ENCODE measurements at places on chromosomes 2 and 18. TPM values are rescaled to one million over a fixed set of nuclear protein-coding genes. Genes with fewer than 3 reads are reported as not detected.

The MTX2 gene
- 35.7 TPM for total RNA-seq

The SCN2A gene
- 0.39 TPM for total RNA-seq

The EML4 gene
- total RNA-seq = 50.8 TPM

The WDR35 gene
- total RNA-seq = 6.4 TPM

- H3K27me3 ChIP-seq = no peaks in the 10 kb centered on the region
- H3K4me3 ChIP-seq = no peak overlapping the region
- no peaks in the 10 kb centered on the region for H3K4me1 ChIP-seq
- H3K27ac ChIP-seq = no peak overlapping the region
Observed at GRCh38 chr2:65518751-65519150, 86.4 kb upstream of the SPRED2 start.

GRCh38 chr2:144513388-144514101 lies 6.4 kb downstream of the ZEB2 start:
- H3K36me3 ChIP-seq = peaks cover 6% of the 10 kb centered on the region
- H3K4me3 ChIP-seq = peak overlapping the region; percentile 93
- DNase-seq = no peak
- H3K27me3 ChIP-seq = peaks cover 11% of the 10 kb centered on the region
- peaks cover 52% of the 10 kb centered on the region for H3K4me1 ChIP-seq

DNA sequence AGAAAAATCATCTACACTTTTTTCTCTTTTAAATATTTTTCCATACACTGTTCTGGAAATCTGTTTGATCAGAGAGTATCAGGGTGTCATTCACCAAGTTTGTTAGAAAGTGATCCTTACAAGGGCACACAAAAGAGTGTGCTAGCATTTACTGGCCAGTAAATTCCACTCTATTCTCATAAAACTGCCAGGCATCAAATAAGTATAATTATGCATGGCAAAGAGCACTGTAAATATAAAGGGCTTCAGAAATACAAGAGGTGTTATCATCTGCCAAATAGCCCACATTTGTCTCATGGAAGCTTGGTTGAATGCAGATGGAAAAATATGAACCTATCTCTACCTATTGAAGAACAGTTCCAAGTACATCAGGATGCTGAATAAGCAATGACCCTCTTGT lies 847.3 kb upstream of the ACVR2A start:
- H3K27me3 ChIP-seq = peaks cover 4% of the 10 kb centered on the region
- no peaks in the 10 kb centered on the region for H3K36me3 ChIP-seq
- H3K27ac ChIP-seq = no peak overlapping the region
- H3K4me3 ChIP-seq = no peak overlapping the region
- peaks cover 18% of the 10 kb centered on the region for H3K4me1 ChIP-seq

- no peak overlapping the region for H3K27ac ChIP-seq
- no peak for DNase-seq
- H3K4me1 ChIP-seq = peaks cover 2% of the 10 kb centered on the region
- no peak overlapping the region for H3K4me3 ChIP-seq
- H3K27me3 ChIP-seq = no peaks in the 10 kb centered on the region
Observed at GRCh38 chr18:51279367-51279984, 82.0 kb upstream of the MEX3C start.

- peaks cover 3% of the 10 kb centered on the region for H3K27me3 ChIP-seq
- DNase-seq = no peak
- H3K27ac ChIP-seq = no peak overlapping the region
- no peaks in the 10 kb centered on the region for H3K36me3 ChIP-seq
- H3K4me1 ChIP-seq = no peaks in the 10 kb centered on the region
- H3K4me3 ChIP-seq = no peak overlapping the region
Observed at GRCh38 chr18:10018289-10018688, 104.5 kb downstream of the VAPA start.

- H3K27ac ChIP-seq = peak overlapping the region; percentile 87
- peaks cover 14% of the 10 kb centered on the region for H3K36me3 ChIP-seq
- peaks cover 27% of the 10 kb centered on the region for H3K4me1 ChIP-seq
- peaks cover 2% of the 10 kb centered on the region for H3K27me3 ChIP-seq
- H3K4me3 ChIP-seq = peak overlapping the region; percentile 92
- DNase-seq = peak; percentile 45
Observed at GRCh38 chr2:136116813-136117390, 1.0 kb downstream of the CXCR4 start.

DNA sequence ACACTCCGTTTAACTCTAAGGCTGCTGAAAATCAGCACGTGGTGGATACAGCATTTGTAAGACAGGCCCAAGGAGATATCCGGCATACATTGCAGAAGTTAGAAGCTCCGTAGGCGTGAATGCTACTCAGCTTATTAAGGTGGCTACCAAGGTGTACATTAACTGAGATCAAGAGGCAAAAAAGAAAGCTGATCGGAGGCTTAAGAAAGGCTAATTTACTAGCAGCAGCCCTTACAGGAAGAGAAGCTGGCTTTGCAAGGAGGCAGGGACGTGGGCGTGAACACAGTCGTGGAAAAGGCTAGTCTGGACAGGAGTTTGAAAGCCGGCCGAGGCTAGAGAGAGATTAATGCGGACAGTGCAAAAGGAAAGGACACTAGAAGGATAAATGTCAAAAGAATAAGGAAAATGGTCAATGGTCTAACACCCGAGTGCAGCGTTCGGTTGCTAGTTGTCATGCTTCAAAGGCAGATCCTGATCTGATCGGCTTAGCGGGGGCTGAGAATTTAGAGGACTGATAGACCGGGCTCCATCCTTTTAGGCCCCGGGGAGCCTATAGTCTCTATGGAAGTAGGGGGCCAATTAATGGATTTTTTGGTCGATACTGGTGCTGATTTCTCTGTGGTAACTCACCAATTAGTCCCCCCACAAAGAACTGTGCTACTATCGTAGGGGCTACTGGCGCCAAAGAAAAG lies 45.6 kb upstream of the SELENOI start:
- no peak overlapping the region for H3K4me3 ChIP-seq
- no peak overlapping the region for H3K27ac ChIP-seq
- no peaks in the 10 kb centered on the region for H3K36me3 ChIP-seq
- peaks cover 2% of the 10 kb centered on the region for H3K27me3 ChIP-seq
- no peak for DNase-seq

DNA sequence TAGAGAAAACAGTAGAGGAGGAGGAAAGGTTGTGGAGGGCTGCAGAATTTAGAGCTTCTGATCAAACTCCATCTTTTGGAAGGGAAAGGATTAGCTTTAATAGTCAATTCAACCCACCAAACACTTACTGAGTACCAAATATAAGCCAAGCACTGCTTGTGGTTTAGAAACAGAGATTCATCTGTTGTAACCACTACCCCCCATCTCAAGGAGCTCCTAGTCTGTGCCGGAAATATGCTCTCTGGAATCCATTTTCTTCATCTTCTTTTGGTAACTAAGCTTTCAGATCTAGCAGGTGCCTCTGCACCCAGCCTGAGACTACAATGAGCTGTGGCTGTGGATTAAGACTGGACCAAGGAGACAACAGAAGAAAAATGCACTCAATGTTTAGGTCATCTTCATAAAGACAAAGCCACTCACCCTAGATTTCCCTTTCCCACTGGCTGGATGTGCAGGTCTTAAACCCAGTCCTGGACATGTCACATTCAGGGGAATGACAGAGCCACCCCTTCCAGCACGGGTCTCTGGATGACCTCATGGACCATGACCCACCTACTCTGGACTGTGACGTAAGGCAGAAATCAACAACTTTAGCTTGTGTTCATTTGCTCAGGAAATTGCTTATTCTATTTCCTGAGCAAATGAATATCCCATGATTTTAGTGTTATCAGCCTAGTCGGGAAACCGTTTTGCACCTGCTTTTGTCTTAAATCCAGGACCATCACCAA lies 52.9 kb downstream of the EPB41L3 start:
- DNase-seq = no peak
- peaks cover 36% of the 10 kb centered on the region for H3K4me1 ChIP-seq
- H3K36me3 ChIP-seq = peaks cover 14% of the 10 kb centered on the region
- no peak overlapping the region for H3K4me3 ChIP-seq
- H3K27me3 ChIP-seq = peaks cover 4% of the 10 kb centered on the region

DNA sequence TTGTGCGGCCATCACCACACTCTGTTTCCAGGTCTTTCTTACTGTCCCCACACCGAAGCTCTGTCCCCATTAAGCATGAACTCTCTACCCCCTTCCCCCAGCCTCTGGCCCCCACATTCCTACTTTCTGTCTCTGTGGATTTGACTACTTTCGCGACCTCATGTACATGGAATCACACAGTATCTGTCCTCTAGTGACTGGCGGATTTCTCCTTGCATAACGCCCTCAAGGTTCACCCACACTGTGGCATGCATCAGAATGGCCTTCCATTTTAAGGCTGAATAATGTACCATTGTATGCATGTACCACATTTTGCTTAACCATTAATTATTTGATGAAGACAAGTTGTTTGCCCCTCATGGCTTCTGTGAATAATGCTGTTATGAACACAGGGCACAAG lies 467.6 kb upstream of the HS6ST1 start:
- no peak overlapping the region for H3K4me3 ChIP-seq
- no peak overlapping the region for H3K27ac ChIP-seq
- H3K36me3 ChIP-seq = peaks cover 5% of the 10 kb centered on the region
- peaks cover 3% of the 10 kb centered on the region for H3K4me1 ChIP-seq

DNA sequence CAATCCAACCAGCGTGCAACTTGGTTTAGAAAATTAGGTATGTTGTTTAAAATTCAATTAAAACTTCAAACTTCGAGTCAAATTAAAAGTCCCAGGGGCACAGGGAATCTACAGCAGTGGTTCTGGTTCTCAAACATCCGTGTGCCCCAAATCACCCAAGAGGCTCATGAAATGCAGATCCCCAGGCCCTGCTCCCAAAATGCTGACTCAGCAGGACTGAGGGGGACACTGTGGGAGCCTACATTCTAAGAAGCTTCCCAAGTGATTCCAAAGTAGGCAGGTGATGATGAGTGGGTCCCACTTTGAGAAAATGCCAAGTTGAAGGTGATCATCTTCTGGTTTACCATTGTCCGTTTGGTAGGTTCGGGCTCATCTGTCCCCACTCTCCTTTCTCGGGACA lies 82.3 kb downstream of the GALNT14 start:
- no peaks in the 10 kb centered on the region for H3K27me3 ChIP-seq
- H3K4me3 ChIP-seq = no peak overlapping the region
- H3K36me3 ChIP-seq = peaks cover 2% of the 10 kb centered on the region
- H3K4me1 ChIP-seq = peaks cover 3% of the 10 kb centered on the region

DNA sequence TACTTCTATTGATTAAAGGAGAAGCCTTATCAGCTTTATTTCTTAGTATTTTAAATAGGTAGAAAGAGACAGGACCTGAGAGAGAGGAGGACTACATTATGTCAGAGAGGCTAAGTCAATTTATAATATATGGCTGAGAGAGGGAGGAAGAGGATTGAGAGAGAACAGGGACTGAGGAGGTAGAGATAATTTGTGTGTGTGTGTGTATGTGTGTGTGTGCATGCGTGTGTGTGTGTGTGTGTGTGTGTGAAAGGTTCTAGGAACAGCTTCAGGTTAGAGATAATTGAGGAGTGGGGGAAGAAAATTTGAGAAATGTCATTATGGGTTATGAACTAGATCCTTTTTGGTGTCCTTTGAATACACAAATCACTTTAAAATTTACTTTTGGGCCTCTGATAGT lies 15.2 kb downstream of the DOK1 start:
- H3K4me1 ChIP-seq = no peaks in the 10 kb centered on the region
- no peak overlapping the region for H3K4me3 ChIP-seq
- no peaks in the 10 kb centered on the region for H3K36me3 ChIP-seq
- H3K27ac ChIP-seq = no peak overlapping the region
- peaks cover 10% of the 10 kb centered on the region for H3K27me3 ChIP-seq
- DNase-seq = no peak

- H3K4me3 ChIP-seq = peak overlapping the region; percentile 88
- H3K36me3 ChIP-seq = no peaks in the 10 kb centered on the region
- peaks cover 12% of the 10 kb centered on the region for H3K27me3 ChIP-seq
Observed at GRCh38 chr2:24919506-24920097, 435 bp downstream of the ADCY3 start.

DNA sequence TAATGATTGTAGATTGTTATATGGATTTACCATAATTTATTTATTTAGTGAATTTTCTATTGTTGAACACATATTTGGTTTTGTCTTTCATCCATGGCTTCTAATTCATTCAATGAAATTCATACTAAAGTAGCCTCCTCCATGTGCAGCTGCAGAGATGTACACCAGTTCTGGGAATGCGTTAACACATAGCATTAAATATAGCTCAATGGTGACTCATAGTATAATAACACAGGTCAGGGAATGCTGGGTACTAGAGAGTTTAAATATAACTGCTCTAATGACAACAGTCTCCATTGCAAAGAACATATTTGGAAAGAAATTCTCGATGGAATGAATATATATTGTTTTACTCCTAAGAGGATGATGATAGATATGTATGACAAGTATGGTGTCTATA lies 1190.2 kb upstream of the NRXN1 start:
- no peak overlapping the region for H3K4me3 ChIP-seq
- H3K36me3 ChIP-seq = no peaks in the 10 kb centered on the region
- no peaks in the 10 kb centered on the region for H3K4me1 ChIP-seq
- no peaks in the 10 kb centered on the region for H3K27me3 ChIP-seq
- no peak overlapping the region for H3K27ac ChIP-seq

DNA sequence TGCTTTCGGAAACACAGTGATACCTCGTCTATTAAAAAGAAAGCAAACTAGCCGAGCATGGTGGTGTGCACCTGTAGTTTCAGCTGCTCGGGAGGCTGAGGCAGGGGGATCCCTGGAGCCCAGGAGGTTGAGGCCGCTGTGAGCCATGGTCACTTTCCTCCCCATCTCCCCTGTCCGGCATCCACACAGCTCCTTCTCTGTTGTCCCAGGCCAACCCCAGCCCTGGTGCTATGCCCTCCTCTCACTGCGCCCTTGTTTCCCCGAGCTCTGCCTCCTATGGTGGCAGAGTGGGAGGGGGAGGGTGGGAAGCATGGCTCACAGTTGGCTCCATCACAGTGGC lies 15.4 kb downstream of the RTP5 start:
- no peak for DNase-seq
- peaks cover 38% of the 10 kb centered on the region for H3K4me1 ChIP-seq
- H3K27me3 ChIP-seq = peaks cover 15% of the 10 kb centered on the region
- H3K4me3 ChIP-seq = no peak overlapping the region

GRCh38 chr18:32310774-32311173 lies 120.9 kb downstream of the MEP1B start:
- no peaks in the 10 kb centered on the region for H3K36me3 ChIP-seq
- no peaks in the 10 kb centered on the region for H3K4me1 ChIP-seq
- H3K27me3 ChIP-seq = no peaks in the 10 kb centered on the region
- no peak for DNase-seq
- H3K27ac ChIP-seq = no peak overlapping the region

GRCh38 chr2:113236367-113237159 lies 42.2 kb downstream of the PAX8 start:
- DNase-seq = no peak
- H3K27me3 ChIP-seq = peaks cover 3% of the 10 kb centered on the region
- peaks cover 4% of the 10 kb centered on the region for H3K36me3 ChIP-seq
- no peaks in the 10 kb centered on the region for H3K4me1 ChIP-seq

DNA sequence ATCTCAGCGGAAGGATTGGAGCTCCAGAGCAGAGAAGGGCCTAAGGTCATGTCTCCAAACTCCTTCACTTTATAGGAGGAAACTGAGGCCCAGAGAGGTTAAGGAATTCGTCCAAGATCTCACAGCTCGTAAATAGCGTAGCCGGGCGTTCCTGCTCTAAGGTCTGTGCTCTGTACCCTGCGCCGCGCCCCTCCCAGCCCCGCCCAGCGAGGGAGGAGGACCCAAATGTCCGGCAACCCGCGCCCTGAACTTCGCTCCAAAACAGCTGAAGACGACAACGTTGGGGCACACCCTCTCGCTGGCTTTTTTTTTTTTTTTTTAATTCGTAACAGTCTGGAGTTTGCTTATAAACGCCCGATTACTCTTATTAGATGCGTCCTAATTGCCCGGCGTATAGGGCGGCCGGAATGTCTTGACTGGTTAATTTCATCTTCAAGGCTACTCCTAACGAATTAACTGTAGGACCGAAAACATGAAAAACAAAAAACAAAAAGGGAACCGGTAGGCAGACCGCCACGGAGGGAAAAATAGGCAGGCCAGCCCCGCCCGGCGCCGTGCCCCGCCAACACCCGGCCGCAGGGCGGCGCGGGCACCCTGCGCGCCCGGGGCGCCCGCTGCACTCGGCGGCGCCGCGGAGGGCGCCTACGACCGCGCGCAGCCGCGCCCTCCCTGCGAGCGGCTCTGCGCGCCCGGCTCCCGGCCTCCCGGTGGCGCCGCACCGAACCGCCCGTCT lies 928 bp upstream of the FOSL2 start:
- no peaks in the 10 kb centered on the region for H3K36me3 ChIP-seq
- peak; percentile 68 for DNase-seq
- H3K4me3 ChIP-seq = peak overlapping the region; percentile 92
